Iris pigment epithelial cell (primary cell): ENCODE measurements at places on chromosomes 7 and 10.

GRCh38 chr7:118245267-118246040 lies 20.9 kb downstream of the ANKRD7 start:
- peak; percentile 1 for DNase-seq

- DNase-seq, result peak; percentile 68
These were observed 12.0 kb downstream of the STARD3NL start for GRCh38 chr7:38190011-38190410.

GRCh38 chr7:13312307-13312706 lies 624.9 kb downstream of the ARL4A start:
- DNase-seq, result no peak

DNA sequence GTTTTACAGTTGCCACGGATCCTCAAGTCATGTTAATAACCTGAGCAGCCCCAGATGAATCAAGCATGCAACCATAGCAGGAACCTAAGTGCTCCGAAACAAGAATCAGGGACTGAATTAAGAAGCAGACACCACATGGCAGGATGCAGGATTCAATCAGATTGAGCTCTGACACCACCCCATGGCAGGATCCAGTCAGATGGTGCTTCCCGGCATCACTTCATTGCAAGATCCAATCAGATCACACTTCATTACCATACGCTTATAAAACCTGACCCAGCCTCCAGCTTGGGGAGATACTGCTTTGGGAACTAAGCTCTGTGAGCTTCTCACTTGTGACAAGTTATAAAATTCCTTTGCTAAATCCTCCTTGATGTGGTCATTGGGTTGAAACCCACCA lies 55.3 kb downstream of the ABCB4 start:
- DNase-seq, result no peak

DNA sequence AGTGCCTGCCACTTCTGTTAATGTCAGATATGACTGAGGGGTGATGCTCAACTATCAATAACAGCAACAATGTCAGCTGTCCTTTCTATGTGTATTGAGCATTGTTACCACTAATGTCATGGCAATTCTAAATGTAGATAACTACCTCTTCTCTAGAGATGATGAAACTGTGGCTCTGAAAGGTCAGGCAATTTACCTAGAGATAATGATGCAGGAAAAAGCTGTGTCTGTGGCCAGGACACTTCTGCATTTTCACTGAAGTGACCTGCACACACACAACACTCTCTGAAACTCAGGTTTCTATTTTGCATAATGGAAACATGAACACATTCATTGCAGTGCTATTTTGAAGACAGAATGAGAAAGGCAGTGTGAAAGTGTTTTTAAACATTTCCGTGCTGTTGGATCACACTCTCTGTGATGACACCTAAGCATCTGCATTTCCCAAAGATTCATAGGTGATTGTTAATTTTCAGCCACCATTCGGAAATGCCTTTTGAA lies 148.2 kb downstream of the KCND2 start:
- no peak for DNase-seq

DNA sequence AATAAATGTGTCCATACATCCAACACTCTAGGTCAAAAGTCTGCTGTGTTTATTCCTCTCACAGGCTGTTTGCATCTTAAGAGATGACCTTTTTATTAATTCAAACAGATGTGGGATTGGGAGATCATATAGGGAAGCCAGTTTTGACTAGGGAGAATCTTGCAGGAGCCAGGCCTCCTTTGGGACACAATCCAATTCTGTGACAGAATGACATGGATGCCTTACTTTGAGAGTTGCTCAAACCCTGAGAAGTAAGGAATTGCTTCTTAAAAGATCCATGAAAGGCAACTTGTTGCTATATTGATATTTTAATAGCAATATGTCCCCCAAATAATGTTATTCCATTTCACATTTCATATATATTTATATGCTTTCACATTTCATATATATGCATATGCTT lies 53.5 kb upstream of the CACNB2 start:
- no peak for DNase-seq

DNA sequence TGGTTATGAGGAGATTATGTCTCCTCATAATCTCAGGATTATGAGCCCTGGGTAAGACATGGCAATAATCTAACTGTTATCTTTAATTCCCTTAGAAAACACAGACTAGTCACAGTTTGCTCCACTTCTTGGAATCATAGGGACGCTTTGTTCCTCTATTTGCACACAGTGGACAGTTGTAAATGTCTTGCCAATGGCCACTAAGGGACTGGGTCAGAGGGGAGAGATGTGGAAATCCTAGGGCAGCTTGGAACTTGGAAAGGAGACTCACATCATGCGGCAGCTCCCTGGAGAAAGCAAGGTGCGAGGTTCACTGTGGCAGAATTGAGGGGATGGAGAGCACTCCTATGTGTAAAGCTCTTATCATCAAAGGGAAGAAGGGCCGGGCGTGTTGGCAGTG lies 266.1 kb downstream of the PRPF18 start:
- DNase-seq, result no peak

GRCh38 chr10:132094581-132095234 lies 29.0 kb downstream of the JAKMIP3 start:
- no peak for DNase-seq

DNA sequence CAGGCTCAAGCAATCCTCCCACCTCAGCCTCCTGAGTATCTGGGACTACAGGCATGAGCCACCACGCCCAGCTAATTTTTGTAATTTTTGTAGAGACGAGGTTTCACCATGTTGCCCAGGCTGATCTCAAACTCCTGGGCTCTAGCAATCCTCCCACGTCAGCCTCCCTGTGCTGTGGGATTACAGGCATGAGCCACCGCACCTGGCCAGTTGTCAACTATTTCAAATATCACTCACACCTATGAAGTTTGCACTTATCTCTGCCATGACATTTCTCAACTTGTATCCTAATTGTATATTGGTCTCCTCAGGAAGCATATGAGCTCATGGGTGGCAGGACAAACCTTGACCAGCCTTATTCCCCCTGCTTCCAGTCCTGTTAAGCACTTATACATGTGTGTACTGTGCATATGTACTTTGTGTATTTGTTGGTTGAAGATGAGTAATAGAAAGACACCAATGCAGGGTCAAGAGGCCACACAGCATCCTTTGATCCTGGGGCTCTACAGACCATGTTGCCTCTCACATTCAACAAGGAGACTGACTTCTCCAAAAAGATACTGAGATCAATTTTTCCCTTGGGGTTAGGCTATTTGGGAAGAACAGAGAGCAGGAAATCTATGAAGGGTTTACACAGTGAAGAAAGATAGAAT lies 82.2 kb downstream of the SLC16A9 start:
- DNase-seq, result no peak

GRCh38 chr10:75585294-75585693 lies 153.9 kb downstream of the LRMDA start:
- no peak for DNase-seq
